ENCODE measurements at places on chromosomes 1 and 21.
A peak's percentile ranks its signal among the peaks of the same experiment; 100 is the strongest.

DNA sequence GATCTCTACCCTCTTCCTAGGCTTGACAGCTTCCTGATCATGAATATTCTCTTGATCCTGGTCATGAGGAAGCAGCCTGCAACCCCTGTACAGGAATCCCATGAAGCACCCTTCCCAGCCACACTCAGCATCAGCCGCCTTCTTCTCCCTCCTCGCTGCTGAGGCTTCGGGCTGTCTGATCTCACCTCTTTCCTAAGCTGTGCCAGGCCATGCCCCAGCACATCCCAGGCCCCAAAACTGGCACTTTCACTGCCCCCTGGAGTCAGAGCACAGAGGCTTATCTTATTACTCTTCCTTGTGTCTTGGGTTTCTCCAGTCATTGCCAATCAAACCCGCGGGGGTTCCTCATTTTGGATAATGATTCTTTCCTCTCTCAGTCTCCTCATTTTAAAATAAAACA lies 259.5 kb downstream of the RGS7 start:
- no peak for DNase-seq

DNA sequence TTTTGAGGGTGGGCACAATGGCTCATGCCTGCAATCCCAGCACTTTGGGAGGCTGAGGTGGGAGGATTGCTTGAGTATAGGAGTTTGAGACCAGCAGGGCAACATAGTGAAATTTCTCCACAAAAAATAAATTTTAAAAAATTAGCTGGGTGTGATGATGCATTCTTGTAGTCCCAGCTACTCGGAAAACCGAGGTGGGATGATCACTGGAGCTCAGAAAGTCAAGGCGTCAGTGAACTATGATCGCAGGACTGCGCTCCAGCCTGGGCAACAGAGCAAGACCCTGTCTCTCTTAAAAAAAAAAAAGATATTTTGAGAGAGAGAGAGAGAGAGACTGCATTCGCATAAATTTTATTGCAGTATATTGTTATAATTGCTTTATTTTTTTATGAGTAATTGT lies 75.9 kb upstream of the B3GALT5 start:
- no peak for DNase-seq

DNA sequence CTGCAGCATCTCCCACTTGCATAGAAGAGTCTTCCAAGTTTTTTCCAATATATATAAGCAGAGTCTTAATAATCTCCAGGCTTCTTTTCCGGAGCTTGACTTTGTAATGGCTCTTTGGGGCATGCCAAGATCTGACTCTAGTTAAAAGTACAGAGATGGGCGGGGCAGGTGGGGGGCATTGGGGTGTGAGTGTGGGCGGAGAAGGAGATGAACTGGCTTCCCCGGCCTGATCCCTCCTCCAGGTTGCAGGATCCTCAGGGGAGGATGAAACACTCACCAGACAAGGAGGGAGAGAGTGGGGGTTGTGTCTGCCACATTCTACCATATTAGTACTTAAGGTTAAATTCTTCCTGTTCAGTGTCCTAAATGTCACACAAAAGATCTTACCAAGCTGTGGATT lies 23.0 kb downstream of the S100A10 start:
- DNase-seq, result no peak

GRCh38 chr1:160406131-160406968 lies 6.0 kb downstream of the VANGL2 start:
- peak; percentile 3 for DNase-seq

- DNase-seq, result peak; percentile 30
Observed at GRCh38 chr1:231584117-231584516, 42.5 kb upstream of the DISC1 start.

GRCh38 chr1:186655876-186656275 lies 24.3 kb downstream of the PTGS2 start:
- no peak for DNase-seq

- DNase-seq, result no peak
Observed at GRCh38 chr1:1001057-1001783, 1.3 kb upstream of the HES4 start.

GRCh38 chr1:1547476-1547875 lies 7.1 kb upstream of the TMEM240 start:
- no peak for DNase-seq

- DNase-seq, result no peak
Observed at GRCh38 chr1:43708002-43708410, 670 bp downstream of the ST3GAL3 start.

GRCh38 chr1:116916533-116917445 lies 7.1 kb downstream of the PTGFRN start:
- no peak for DNase-seq

Data from MM.1S (cell line).